ENCODE measurements at places on chromosomes 16 and 17. TPM values are rescaled to one million over a fixed set of nuclear protein-coding genes. Genes with fewer than 3 reads are reported as not detected.

DNA sequence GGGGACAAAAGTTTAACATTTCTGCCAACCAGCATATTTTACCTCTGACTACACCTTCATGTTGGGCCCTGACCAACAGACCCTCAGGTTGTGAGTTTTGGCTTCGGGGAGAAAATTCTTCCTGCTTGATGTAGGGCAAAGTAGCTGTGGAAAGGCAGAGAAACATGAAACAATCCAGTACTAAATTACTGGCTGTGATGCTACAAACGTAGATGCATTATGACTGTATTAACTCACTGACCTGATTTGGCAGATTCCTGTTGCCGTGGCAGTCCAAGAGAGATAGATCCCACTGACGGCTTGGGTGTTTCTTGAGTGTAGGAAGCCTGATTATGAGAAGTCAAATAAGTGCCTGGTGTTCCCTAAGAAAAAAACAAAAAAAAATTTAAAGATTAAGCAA lies 80.7 kb downstream of the TTC19 start:
- no peak for DNase-seq

DNA sequence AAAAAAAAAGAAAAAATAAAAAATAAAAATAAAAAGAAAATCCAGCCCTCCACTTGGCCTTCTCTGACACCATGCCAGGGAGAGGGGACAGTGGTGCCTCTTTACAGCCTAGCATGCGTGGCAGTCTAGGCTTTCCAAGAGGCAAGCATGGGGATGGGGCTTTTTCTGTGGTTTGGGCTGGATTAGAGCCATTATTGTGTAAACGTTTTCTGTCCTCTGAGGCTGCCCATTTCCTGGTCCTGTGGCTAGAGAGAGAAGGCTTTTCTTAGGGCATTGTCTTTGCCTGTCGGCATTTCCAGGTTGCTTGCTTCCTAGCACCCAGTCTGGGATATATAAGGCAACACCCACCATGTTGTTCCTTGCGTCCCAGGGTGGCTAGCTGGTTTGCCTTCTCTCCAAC lies 2.7 kb upstream of the DHRS7B start:
- DNase-seq, result no peak

GRCh38 chr16:60100371-60100770 lies 1366.3 kb upstream of the GOT2 start:
- DNase-seq, result no peak

Gene KRT28
- polyA plus RNA-seq, result not detected

- no peak for DNase-seq
Observed at GRCh38 chr17:74206332-74206818, 2.9 kb downstream of the RPL38 start.

DNA sequence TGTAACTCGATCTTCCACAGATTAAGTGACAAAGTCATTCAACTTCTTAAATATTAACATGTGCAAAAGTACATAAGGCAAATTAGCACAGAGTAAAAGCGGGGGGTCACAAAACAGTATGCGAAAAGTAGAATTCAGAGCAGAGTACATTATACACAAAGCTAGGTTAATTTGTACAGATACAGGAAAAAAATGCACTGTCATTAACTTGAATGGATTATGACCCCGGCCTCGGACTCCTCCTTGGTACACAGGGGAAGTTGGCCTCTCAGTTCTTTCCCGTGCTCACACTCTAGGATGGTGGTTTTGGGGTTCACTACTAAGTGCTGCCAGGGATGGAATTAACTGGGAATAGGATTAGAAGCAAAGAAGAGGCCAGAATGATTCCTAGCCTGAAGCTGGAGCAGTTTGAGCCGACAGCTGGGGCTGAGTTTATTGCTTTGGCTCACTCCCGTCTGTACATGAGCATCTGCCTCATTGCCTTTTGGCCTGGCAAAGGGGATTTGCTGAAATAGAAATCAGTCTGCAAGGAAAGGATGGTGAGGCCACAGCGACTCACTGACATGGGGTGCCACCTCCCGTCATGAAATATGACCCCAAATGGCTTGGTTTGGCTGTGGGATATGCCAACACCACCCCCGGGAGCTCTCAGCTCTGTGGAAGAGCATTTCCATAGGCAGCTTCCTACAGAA lies 23.6 kb downstream of the NTN1 start:
- DNase-seq, result no peak

- DNase-seq, result no peak
Observed at GRCh38 chr16:50688083-50688482, 5.3 kb upstream of the NOD2 start.

- DNase-seq, result no peak
Observed at GRCh38 chr17:80068301-80069222, 32.1 kb downstream of the CCDC40 start.

Gene CRISPLD2
- polyA plus RNA-seq, result 6.8 TPM

Data from left renal pelvis (tissue), 4 donors.